ENCODE measurements at places on chromosomes 2 and 18.

DNA sequence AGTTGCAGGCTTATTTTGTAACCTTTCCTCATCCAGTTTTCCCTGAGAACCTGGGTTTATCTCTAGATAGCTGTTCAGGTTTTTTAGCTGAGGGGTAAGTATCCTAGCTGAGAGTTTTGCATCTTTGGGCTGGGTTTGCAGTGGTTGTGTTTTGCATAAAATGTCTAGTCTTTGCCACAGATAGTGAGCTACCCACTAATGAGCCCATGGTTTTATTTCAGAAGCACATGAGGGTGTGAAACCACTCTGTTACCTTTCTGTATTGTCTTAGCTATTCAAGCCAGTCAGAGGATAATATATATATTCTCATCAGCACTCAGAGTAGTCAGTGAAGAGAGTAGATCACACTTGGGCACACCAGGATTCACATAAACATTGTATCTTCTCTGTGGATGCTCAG, 24.6 kb upstream of the TXNDC2 start:
- no peak for DNase-seq

DNA sequence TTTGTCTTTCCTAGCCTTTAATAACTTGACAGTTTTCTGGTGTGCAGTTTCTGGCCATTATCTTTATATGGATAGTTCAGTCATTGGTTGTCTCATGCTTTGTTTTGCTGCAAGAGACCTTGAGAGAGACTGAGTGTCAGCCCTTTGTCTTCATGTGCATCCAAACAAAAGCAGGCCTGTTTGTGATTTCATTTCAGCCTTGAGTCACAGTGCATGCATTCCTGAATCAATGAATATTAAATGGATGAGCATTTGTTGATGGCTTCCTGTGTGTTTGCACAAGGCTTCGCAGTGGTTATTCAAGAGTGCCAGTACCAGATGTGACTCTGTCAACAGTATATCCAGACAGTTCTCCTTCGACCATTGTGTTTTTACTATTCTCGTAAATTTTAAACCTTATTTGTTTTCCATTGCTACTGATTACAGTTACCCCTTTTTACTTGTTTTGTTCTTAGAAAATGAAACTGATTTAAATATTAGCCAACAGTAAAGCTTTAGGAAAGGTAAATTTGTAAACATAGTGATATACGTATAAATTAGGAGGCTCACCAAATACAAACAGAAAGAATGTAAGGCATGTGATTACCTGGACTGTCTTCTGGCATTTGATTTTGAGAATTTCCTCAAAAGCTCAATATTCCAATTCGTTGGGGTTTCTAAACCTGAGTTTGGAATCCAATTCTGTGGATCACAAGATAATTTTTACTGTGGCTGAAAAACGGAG, 319.8 kb downstream of the CTNNA2 start:
- DNase-seq, result peak; percentile 73

DNA sequence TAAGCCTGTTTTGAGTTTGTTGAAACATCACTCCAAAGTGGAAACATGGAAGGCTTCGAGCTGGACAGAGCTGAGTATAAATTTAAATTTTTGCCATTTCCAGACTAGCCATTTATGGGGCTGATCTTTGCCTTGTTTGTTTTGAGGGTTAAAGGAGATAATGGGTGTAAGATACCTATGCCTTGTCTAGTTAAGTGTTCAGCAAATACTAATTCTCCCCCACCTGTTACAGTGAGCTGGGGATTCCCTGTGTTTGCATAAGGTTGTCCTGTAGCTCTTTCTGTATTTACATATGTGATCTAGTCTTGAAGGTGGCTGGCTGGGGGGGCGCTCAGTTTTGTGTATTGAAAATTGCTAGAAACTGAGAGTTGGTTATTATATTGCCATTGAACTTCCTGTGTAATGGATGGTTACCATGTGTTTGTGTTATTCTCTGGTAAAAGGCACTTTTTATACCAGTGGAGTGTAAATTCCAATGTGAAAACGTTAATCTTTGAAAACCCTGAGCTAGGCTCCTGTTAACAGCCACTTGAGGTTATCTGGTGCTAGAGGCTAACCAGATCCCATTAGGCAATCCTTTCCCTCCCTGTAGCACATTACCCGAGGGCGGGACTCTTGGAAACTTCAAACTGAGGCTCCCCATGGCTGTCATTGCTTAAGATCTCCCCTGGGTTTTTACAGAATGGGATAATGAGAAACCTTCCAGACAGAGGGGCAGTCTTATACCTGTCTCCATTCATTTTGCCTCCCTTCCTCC, 26.7 kb downstream of the TANC1 start:
- no peak for DNase-seq

- DNase-seq, result no peak
Measured at GRCh38 chr18:72378016-72378415, 166.1 kb downstream of the CBLN2 start.

- DNase-seq, result no peak
Measured at GRCh38 chr18:13036622-13037320, 45.6 kb downstream of the CEP192 start.

GRCh38 chr2:234157817-234158588, 107.5 kb downstream of the SPP2 start:
- DNase-seq, result no peak

- DNase-seq, result no peak
Measured at GRCh38 chr2:230925879-230926765, 1.1 kb upstream of the GPR55 start.

DNA sequence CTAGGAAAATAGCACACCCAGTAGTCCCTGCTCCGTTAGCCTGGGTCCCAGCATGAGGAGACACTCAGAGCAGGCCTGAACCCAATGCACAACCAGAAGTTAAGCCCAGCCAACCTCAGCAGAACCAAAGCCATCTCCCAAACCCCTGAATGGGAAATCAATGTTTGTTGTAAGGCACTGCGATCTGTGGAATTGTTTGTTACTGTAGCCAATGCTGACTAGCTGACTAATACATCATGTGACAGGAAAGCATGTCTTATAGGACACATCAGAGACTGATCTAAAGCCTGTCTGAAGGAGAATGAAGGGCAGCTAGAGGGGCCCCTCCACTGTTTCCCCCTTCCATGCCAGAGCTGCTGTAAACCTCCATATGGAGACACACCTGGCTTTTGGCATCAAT, 96.4 kb downstream of the MARCHF4 start:
- no peak for DNase-seq

DNA sequence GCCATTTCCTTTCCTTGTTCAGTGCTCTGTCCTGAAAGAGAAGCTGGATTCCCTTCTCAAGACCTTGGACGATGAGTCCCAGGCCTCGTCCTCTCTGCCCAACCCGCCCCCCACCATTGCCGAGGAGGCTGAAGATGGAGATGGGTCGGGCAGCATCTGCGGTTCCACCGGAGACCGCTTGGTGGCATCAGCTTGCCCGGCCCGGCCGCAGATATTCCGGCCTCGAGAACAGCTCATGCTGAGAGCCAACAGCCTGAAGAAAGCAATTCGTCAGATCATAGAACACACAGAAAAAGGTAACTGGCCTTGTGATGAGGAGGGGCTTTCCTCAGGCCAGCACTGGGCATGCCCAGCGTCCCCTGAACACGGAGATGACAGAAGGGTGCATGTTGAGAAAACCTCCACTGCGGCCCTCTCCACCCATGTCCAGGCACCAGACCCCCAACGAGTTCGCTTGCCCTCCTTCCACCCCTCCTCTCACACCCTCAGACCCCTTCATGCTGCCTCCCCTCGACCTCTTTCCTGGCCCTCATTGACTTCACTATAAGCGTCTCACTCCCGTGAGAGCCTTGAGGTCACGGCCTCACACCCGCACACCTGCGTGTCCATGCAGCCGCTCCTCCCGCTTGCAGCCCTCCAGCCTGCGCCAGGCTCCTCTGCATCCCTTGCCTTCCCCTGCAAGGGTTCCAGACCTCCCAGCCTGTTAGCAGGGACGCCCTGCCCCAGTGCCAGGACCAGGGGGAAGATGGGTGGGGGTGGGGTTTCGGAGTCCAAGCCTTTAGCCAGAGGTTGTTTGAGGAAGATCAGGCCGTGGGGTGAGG, 95.0 kb downstream of the DGKD start:
- DNase-seq, result no peak

GRCh38 chr18:71045331-71046065, 756.7 kb downstream of the SOCS6 start:
- no peak for DNase-seq

- DNase-seq, result no peak
Measured at GRCh38 chr2:26764906-26765305, 822 bp downstream of the SLC35F6 start.

GRCh38 chr2:144261966-144262365, 258.0 kb downstream of the ZEB2 start:
- DNase-seq, result no peak

- no peak for DNase-seq
Measured at GRCh38 chr2:220394433-220394832, 767.0 kb downstream of the SLC4A3 start.

- DNase-seq, result no peak
Measured at GRCh38 chr18:23257137-23257536, 121.9 kb downstream of the CABLES1 start.

- no peak for DNase-seq
Measured at GRCh38 chr2:189577121-189577520, 3.5 kb downstream of the SLC40A1 start.

GRCh38 chr2:162043132-162043531, 30.9 kb downstream of the DPP4 start:
- no peak for DNase-seq

DNA sequence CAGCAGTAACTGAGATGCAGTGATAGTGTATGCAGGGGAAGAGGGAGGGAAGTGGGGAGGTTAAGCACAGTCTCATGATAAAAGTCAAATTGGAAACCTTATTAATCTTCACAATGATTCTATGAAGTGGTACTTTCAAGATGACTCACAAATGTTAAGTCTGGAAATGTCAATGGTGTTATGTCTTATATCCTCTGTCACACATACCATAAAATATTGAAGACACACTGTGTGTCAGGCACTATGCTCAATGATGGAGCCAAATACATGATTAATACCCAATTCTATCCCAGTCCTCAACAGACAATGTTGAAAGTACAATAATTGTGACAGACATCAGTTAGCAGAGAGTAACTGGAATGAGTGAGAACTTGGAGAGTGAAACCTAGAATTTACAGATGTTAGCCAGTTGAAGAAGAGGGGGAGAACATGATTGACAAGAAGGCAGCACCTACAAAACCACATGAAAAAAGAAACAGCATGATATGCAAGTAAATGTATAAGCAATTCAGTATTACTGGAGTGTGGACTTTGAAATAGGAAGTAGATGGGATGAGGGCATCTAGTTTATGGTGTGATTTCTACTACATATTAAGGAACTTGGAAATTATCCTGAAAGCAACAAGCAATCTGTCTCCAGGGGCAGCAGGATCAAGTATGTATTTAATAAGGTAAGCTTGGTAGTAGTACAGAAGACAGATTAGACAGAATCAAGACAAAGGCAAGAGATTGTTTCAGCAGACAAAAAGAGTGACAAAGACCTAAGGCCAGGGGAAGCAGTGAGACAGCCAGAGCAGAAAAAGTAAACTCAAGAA, 107.6 kb downstream of the STRN start:
- no peak for DNase-seq

DNA sequence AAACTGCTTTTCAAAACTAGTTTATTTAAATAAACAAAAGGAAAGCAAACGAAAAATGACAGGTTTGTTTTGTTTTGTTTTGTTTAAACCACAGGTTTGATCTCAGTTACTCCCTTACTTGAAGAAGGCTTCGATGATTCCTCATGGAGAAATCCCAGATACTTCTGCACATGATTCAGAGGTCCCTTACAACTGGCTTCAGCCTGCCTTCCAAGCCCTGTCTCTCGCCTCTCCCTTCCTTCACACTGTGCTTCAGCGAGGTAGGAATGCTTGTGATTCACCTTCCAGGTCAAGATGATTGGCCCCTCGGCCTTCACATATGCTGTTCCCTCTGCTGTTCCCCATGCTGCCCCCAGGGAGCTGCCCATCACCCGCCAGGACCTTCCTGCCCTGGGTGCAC, 104.1 kb upstream of the ITGA6 start:
- DNase-seq, result no peak

DNA sequence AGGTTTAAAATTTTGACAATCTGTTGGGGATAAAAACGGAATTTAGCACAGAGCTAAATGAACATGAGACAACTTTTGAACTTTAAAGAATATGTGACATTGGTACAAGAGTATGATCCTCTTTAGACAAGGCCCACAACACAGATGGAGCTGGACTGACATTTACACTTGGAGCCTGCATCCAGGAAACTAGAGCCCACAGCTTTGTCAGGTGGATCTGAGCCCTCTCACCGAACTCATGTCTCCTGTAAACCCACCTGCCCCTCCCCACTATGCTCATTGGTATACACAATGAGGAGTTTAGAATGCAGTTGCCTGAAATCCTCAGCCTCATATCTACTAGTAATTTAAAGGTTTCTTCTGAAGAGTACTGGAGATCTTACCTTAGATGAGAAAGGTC, 22.1 kb upstream of the ACAA2 start:
- DNase-seq, result no peak

GRCh38 chr2:181105562-181105961, 125.2 kb downstream of the UBE2E3 start:
- no peak for DNase-seq

DNA sequence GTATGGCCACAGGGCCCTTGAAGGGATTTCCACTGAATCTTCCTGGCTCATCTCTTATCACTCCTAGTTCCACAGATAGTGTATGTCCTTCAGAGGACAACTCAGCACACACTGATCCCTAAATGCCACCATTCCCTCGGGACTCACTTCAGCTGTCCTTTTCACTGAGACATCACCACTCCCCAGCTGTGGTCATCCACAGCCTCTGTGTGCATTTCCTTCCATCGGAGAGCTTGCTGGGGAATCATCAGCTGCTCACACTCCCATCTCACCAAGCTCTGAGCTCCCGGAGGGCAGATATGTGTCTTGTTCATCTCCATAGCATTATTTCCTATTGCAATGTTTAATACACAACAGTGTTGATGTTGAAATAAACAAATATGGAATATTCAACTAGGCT, 759.5 kb downstream of the RNF144A start:
- DNase-seq, result no peak

DNA sequence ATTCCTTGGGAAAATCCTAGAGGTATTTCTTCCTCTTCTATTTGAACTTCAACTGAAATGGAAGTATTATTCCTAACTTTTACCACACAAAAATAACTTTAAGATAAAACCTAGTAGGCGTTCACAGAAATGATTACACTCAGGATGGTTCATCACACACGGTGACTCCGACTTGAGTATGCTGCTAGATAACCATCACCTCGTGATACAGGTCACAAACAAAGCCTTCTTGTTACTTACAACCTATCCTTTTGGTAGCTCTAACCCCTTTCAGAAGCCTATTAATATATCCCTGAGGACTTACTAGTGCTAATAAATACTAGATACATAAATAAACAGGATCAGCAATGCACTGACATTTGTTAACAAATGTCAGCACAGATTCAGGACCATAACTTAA, 101.0 kb upstream of the DNER start:
- DNase-seq, result no peak

DNA sequence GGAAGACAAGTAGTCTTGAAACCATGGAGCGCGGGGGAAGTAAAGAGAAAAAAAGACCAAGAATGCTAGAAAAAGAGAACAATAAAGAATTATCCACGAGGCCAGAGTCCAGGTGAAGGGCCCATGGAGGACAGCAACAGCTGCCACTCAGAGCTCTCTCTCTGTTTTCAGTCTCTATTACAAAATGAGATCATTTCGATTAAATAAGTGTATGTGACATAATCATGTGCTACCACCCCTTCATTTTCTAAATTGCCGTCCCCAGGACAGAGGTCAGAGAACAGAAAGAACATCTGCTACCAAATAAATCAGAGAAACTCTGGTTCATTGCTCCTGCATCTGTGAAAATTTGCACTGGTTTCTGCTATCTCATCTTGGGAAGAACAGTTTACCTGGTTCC, 838.7 kb downstream of the RNF144A start:
- no peak for DNase-seq
